ENCODE measurements at places on chromosomes 1 and 21.

DNA sequence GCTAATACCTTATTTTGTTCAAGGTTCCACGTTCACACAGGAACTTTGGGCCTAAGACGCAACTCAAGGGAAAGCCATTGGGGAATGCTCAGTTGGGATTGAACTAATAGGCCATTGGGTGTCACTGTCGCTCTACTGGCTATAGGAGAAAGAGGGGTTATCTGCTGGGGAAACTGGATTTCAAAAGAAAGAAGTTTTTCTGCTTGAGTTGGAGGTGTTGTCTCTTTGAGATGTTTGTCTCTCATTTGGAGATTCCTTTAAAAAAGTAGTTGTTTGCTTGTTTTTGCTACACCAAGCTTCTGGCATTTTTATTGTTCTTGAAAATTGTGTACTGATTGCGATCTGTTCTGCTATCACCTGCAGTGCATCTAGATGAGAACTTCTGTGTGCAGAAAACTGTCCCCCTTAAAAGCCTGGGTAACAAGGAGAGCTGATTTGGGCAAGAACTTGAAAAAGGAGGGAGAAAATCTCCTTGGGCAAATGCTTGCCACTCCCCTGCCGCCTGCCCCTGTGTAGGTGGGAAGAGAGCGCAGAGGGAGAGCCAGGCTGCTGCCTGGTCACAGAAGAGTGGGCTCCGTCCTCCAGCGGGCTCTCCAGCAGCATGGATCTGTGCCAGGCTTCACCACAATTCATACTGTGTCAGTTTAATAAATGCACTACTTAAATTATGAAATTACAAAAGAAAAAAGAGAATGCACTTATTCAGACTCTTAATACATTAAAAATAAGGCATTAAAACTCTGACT, 39.9 kb downstream of the PEX14 start:
- peak; percentile 53 for DNase-seq

DNA sequence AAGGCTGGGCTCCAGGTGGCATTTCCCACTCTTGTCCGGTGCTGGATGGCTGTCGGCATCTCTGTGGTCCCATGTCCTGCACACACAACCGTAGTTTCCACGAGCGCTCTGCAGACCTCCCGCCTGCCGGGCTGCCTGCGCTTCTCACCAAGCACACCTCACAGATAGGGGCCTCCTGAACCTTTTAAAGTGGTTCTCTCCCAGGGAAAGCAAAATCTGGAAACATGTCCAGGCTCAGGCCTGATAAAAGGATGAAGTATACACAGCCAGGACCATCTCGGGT, 46.2 kb downstream of the CAPN9 start:
- DNase-seq, result no peak

GRCh38 chr1:11991969-11992676, 11.9 kb downstream of the MFN2 start:
- no peak for DNase-seq

GRCh38 chr1:218815076-218815475, 358.6 kb upstream of the LYPLAL1 start:
- no peak for DNase-seq

DNA sequence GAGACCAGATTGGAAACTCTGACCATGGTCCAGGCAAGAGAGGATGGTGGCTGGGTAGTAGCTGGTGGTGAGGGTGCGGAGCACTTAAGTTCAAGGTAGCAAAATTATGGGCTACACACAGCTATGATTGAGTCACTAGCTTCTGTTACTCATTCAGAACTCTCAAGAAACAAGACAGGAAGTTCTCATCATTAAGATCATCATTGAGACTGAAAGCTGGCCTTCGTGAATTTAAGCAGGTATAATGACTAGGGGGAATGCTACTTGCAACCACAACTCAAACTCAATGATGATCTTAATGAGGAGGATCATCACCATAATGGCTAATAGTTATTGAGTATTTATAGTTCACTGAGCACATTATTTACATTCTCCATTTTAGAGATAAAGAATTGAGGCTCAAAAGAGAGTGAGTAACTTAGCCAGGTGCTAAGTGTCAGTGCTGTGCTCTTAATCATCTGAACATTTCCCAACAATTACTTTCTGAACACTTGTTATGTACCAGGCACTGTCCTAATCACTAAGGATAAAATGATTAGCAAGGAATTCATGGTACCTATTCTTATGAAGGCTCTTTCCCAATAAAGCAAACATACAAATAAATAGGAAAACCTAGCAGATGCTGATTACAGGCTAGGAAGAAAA, 286.3 kb upstream of the C1orf105 start:
- DNase-seq, result no peak

GRCh38 chr1:170376801-170377385, 155.1 kb upstream of the GORAB start:
- DNase-seq, result no peak

- no peak for DNase-seq
Observed at GRCh38 chr1:12296623-12297022, 66.8 kb downstream of the VPS13D start.

GRCh38 chr1:94384485-94385265, 33.5 kb upstream of the ABCD3 start:
- DNase-seq, result peak; percentile 16

- DNase-seq, result no peak
Observed at GRCh38 chr1:171231326-171231725, 17.0 kb upstream of the FMO1 start.

- no peak for DNase-seq
Observed at GRCh38 chr21:23452384-23453083, 2154.7 kb downstream of the MRPL39 start.

DNA sequence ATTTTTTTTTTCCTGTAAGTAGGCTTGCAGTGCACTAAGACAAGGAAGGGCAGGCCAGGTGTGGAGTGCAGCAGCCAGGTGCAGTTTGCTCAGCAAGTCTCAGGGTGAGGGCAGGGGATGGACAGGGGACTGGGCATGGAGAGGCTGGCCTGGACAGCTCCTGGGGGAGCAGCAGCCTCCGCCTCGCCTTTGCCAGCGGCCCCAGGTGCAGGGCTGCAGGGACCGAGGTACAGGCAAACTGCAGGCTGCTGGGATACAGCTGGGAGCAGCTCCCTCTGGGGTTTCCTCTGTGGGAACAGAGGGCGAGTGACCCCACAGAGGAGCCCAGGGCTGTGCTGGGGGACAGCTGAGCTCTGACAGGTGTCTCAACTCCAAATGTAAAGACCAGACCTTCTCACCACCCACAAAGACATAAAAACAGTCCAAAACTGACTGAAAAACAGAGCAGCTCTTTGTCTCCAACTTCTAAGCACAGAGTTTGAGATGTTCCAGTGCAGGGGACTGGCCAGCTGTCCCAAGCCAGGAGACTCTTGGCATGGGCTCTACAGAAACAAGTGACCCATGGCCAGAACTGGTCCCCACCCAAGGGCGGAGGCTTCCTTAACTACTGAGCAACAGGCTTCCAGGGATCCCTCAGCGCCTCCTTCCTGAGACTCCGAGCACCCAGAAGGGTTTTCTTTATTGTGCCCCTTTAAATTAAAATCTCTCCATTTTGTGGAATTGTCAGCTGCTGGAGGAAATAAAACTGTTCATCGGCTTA, 27.7 kb upstream of the AJAP1 start:
- DNase-seq, result no peak

DNA sequence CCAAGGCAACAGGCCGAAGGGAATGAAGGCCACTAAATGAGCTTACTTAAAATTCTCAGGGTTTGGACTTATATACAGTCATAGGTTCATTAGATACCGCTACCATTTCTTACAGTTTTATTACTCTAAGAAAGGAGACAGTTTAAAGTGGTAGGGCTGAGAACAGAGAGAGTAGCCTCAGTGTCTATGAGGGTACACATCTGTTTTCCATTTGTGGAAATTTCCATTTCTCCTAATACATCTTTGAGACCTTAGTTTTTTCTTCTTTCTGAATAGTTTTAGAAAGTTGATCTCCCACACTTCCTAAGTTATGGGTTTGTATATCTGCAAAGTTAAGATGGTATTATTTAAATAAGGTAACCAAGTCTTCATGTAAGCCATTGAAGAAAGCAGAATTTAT, 1279.1 kb downstream of the NCAM2 start:
- DNase-seq, result no peak

- DNase-seq, result no peak
Observed at GRCh38 chr1:20705203-20705755, 12.5 kb downstream of the KIF17 start.

DNA sequence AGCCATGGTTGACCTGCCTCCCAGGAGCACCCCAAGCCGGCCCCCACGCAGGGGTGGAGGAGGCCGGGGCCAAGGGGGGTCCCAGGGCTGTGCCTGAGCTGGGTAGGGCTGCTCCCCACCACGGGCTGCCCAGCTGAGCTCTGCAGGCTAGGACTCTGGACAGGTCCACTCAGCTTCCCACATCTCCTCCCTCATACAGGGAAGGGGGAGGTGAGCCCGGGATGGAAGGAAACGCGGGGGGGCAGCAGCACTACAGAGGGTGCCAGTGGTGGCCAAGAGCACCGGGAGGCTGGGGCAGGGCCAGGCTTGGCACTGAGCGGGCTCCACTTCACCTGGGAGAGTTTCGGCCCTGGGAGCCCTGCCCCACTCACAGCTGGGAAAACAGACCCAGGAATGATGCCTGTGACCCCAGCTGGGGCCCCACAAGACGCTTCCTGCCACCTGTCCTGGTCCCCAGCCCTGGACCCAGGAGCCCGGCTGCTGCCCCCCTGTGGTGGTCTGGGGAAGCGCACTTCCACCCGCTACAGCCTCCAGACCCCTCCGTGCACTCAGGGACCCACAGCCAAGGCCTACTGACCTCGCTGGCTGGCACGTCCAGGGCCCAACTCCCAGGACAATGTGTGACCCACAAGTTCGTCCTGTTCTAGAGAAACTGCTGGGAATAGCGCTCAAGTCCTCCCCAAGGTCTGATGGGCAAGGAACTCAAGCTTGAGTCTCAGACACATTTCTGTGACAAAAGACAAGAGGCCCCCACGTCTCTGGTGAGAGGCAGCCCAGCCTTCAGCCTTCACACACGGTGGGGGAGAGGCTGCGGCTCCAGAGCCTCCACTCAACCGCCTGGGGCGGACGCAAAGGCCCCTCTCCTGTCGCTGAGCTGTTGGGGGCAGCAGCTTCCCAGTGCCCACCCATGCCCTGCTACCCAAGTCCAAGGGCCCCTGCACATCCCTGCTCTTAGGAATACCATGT, 3.0 kb downstream of the AURKAIP1 start:
- peak; percentile 77 for DNase-seq

GRCh38 chr21:22890656-22891055, 1892.4 kb downstream of the NCAM2 start:
- DNase-seq, result no peak

DNA sequence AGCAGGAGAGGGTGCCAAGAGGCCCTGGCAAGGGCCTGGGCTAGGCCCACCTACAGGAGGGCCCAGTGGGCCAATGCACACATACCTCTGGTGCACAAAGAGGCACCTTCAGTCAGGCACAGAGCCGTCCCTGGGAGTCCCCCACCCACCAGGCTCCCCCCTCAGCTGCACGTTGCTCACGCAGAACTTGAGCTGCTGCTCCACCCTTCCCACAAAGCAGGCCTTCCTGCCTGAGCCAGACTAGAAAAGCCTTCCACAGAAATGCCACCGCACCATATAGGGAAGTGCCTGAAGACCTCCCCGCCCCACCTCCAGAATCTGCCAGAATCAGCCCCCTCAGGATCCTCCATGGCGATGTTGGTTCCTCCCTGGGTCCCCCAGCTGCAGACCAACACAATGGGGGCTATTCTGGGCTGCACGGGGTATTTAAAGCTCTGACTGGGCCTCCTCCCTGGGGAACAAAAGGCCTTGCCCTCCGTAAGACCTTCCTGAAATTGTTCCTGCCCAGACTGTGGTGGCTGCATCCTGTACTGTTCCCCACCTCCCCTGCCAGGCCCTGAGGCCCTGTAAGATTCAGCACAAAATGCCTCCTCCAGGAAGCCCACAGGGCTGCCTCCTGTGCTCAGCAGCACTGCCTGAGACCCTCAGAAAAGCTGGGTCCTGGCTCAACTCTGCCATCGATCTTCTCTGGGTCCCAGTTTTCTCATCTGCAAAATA, 27.2 kb downstream of the HSPG2 start:
- no peak for DNase-seq

DNA sequence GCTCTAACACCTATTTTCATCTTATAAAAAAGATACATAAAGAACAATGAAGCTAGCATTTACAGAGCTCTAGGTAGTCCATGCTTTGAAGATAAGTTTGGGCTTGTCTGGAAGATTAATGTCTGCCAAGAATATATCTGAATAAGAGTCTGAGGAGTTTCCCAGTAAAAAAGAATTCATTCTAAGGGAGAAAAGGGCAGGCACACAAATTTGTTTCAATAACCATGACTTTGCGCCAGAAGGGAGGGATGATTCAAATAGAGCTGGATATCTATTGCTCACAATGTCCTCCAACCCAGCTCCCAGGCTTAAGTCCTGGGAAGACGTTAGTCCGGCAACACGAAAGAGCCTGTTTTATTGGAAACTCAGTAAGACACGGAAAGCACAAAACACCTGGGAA, 9.7 kb upstream of the TTLL7 start:
- no peak for DNase-seq

Data from CD4-positive, alpha-beta T cell treated with Interleukin-21 for 1 hour (primary cell).